Smooth muscle cell of the brain vasculature (primary cell): ENCODE measurements at places on chromosomes 1 and 21.

- DNase-seq, result no peak
Observed at GRCh38 chr1:199834711-199835110, 192.8 kb upstream of the NR5A2 start.

DNA sequence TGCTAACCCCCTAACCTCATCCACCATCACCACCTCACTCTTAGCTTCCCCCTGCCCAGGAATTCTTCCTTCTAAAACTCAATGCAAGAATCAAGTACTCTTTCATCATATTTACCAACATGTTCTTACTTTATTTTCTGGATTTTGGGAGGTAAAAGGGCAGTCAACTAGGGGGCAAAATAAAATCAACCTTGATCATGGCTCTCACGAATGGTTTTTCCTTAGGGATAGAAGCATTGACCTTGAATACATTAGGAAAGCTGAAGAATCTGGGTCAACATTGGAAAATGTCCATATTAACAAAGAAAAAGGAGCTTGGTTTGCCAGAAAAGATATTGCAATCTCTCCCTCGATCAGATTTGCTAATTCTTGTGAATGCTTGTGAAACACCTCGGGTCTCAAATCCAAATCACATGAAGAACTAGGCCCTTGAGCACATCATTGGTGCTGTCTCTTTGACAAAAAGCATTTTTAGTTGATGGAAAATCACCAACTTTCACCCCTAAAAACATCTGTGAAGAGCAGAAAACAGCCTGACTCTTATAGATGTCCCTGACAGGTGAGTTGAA lies 58.9 kb downstream of the ZC3H11B start:
- no peak for DNase-seq

GRCh38 chr1:29354511-29355098 lies 118.3 kb downstream of the PTPRU start:
- no peak for DNase-seq

DNA sequence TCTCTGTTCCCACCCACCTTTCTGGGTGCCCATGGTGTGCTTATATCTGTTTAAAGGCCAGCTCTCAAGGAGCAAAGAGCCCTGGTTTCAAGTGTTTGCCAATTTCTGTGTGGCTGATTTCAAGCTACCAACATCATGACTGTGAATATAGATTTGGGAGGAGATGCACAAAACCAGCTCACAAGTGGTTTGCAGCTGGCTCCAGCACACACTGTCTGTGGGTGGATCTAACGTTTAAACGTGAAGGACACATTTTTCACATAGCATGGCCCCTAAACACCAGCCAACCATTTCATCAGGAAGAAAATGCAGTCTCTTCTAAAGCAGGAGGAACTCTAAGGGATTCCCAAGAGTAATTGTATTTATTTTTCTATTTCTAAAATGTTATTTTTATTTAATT lies 65.2 kb downstream of the FCRL5 start:
- no peak for DNase-seq

GRCh38 chr1:9284061-9284460 lies 8.6 kb upstream of the SPSB1 start:
- DNase-seq, result no peak

DNA sequence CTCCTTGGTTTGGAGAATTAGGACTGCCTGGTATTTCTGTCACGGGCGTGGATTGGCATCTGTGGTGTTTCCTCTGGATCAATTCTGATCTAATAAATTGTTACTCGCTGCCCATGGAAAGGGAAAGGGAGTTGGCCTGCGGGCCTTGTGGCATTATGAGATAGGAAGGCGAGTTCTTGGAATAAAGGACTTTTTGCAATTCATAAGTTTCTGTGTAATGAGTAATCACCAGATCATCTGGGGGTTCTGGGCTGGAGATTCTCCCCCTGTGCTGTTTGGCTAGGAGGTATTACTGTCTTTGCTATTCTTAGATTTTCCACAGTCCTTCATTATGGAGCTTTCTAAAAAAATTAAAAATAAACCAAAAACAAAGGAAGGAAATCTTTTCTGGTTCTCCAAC lies 315.9 kb downstream of the CAMTA1 start:
- no peak for DNase-seq

DNA sequence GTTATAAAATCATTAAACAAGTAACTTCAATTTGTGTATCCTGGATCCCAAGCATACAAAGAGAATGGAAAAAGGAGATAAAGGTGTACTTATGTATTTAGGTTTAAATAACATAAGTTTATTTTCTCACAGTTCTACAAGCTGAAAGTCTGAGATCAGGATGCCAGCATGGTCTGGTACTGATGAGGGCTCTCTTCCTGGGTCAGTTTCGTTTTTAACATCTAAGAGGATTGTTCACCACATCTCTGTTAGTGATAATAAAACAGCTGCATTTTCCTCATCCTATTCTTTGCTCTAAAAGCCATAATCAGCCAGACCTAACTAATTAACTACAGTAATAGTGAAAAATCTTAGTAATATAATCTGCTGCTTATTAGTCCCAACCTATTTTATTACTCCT lies 5.2 kb downstream of the EGLN1 start:
- no peak for DNase-seq

- no peak for DNase-seq
Observed at GRCh38 chr1:158185770-158186169, 5.1 kb downstream of the CD1D start.

- DNase-seq, result no peak
Observed at GRCh38 chr21:43598416-43599120, 60.7 kb downstream of the HSF2BP start.

DNA sequence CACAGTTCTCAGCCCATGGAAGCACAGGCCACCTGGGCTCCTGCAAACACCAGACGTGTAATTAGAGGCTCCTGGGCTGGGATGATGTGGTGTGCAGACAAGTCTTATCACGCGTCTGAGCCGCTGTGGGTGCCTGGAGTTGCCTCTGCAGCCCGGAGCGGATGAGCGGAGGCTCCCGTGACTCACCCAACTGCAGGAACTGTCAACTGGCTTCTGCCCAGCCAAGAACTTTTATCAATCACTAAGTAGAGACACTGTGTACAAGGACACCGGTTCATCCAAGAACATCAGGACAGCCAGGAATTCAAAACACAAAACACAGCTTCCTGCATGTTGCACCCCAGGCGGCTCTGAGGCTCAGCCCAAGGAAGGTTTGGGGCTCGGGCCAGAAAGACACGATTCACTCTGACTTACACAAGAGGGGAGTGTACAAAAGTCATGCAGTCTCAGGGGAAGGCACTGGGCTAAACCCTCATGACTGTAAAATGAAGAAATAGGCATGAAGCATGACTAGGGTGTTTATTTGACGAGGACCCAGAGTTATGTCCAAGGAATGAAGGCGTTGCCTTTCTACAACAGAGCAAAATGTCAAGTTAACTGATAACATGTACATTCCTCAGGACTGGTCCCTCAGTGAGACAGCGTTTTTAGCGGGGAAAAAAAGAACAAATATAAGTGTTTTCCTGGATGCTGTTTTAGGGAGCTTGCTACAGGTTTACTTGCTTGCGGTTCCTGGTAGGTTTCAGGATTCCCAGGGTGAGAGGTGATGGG lies 21.1 kb downstream of the ERRFI1 start:
- peak; percentile 68 for DNase-seq

- DNase-seq, result peak; percentile 75
Observed at GRCh38 chr1:41101950-41102607, 80.6 kb upstream of the SLFNL1 start.

GRCh38 chr1:41840592-41841246 lies 78.0 kb downstream of the HIVEP3 start:
- DNase-seq, result no peak

- DNase-seq, result no peak
Observed at GRCh38 chr1:6580593-6581409, 1.0 kb downstream of the ZBTB48 start.

DNA sequence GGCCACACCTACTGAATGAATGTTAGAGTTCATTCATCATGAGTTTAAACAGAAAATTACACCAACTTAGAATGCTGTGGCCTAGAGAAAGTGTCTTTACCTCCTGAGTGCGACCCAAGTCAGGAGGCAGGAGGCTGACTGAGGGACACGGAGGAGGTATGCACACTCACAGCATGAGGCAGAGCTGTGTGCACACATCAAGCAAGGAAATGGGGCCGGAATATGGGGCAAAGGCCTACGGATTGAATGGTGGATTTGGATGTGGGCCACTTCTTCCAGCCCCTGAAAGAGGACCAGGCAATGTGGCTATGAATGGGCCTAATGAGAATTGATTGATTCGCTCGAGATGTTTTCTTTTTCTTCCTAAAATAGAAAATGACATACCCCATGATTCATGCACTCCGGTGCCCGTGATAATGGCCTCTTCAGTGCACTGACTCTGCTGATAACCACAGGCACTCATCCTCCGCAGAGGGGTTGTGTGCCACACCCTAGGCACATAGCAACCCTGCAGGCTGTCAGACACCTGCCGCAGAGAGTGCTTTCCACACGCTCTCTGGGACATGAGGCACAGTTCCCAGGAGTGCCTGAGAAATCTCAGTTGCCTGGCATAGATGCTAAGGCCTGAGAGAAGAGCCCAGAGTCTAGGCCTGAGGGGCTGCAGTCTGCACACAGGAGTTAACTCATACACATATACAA lies 155.5 kb downstream of the GLUL start:
- no peak for DNase-seq

GRCh38 chr21:42632771-42633690 lies 20.4 kb upstream of the PDE9A start:
- no peak for DNase-seq

DNA sequence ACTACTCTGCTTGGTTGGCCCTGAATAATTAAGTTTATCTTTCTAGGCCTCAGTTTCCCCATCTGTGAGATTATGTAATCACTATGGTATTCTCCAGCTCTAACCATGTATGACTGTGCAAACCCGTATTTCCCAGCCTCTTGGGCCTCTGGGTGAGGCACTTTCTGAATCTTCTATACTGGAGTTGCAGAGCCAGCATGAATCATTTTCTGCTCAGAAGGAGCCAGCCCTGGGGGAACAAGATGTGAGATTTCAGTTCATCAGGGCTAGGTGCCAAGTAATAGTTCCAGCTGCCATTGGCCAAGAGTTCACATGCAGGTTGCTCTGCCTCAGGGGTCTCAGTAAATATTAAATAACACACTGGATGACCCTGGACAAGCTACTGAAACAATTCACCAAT lies 47.7 kb upstream of the USP24 start:
- DNase-seq, result no peak

DNA sequence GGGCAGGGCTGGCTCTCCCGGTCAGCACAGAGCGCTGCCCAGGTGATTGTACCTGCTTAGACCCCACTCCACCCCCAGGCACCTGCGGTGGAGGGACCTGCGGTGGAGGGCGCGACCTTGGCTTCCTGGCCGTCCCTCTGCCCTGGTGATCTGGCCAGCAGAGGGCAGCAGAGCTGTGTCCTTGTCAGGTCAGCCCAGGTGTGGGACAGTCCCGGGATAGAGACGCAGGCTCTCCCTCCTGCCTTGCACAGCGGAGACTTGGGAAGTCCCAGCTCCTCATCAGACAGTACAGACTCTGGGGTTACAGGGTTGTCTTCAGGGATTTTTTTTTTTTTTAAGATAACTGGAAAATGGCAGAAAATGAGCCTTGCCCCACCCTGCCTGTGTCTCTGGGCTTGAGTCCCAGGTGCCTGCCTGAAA lies 10.0 kb downstream of the SLX9 start:
- DNase-seq, result no peak

DNA sequence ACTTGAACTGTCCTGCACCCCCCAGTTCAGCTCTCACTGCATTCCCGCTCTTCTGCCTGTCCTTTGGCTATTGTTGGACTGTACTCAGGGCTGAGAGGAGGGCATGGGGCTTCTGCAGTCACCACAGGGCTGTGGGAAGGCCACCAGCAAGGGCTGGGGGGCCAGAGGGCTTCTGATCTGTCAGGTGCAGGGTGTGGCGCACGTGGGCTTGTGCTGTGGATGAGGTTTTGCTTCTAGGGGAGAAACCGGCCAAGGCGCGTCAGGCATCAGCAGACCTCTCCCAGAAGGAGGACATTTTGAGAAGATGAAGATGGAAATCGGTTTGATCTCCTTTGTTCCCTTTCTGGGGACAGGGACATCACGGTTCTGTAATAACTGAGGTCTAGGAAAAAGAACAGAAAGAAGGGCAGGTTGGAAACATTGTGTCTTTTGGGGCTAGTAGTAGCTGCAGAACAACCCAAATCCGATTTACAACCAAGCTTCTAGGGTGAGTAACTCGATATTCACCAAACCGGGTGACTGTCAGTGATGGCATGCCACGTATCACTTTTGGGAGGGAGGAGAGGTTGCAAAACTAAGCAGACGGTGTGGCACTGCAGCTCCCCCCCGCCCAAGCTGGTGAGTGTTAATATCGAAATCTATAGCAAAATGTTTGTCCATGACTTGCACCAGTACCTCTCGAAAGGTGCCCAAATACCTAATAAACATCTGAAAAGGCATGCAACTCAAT lies 40.9 kb downstream of the AGPAT3 start:
- DNase-seq, result no peak

DNA sequence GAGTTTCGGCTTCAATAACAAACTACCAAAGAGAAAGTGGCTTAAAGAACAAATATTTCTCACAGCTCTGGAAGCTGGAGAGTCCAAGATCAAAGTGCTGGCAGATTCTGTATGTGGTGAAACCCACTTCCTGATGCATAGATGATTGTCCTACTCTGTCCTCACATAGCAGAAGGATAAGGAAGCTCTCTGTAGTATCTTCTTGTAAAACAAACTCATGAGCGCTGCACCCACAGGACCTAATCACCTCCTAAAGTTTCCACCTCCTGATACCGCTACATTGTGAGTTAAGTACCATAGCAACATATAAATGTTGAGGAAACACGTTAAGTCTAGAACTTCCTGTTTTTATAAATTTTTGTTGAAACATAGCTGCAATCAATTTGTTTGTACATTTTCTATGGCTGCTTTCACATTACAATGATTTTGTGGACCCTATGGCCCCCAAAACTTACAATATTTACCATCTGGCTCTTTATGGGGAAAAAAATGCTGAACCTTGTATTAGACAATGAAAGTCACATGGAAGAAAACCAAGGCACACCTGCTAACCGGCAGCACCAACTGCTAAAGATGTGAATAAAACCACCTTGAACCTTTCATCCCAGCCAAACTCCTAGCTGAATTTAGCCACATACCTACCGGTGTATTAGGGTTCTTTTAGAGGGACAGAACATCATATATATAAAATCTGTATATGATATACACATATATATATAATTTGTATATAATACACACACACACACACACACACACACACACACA lies 1423.4 kb downstream of the NCAM2 start:
- DNase-seq, result no peak

DNA sequence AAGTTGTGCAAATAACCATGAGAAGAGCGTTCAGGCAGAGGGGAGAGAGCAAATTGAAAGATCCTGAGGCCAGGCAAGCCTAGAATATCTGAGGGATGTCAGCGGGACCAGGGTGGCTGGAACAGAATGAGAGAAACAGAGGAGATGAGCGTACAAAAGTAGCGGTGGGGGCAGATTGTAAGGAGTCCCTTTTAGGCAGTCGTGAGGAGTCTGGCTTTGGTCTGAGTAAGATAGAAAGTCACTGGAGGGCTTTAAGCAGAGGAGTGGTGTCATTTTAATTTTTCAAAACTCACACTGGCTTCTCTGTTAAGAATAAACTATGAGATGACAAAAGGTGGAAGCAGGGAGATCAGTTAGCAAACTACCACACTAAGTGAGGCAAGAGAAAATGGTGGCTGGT lies 24.2 kb downstream of the ATP5PF start:
- DNase-seq, result no peak

GRCh38 chr1:63947904-63948303 lies 174.1 kb downstream of the ROR1 start:
- no peak for DNase-seq

- DNase-seq, result no peak
Observed at GRCh38 chr1:59903141-59903754, 23.3 kb downstream of the CYP2J2 start.

GRCh38 chr1:176692988-176693696 lies 230.2 kb downstream of the PAPPA2 start:
- no peak for DNase-seq
